ENCODE measurements at places on chromosomes 13 and 19. TPM values are rescaled to one million over a fixed set of nuclear protein-coding genes. Genes with fewer than 3 reads are reported as not detected.

DNA sequence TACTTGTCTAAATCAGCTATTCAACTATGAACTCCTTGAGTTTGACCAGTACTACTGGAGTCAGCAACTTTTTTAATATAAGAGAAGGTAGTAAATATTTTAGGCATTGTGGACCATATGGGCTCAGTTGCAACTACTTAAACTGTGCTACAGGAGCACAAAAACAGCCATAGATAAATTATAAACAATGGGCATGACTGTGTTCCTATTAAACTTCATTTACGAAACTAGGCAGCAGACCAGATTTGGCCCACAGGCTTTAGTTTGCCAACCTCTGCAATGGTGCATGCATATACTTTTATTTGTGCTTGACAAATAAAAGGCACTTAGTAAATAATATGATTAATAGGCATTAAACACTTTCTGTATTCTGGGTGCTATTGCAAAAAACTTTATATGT lies 7.6 kb downstream of the FNDC3A start:
- DNase-seq, result no peak

DNA sequence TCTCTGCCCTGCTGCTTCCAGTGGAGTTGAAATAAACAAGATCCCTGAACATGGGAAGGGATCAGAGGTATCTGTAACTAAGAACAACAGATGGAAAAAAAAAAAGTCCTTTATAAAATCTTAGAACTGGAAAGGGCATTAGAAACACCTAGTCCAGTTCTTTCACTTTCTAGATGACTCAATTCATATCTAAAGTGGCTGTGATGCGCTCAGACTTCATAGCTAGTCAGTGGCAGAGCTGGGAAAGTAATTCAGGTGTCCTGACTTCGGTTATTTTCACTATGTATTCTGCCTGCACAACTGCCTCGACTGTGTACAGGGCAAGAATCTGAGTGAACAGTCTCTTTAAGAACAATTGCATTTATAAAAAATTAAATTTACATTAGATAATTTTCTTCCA lies 151.8 kb upstream of the TMTC4 start:
- DNase-seq, result no peak

- DNase-seq, result no peak
Measured at GRCh38 chr19:48967346-48968178, 2.5 kb downstream of the FTL start.

GRCh38 chr19:51663650-51664049 lies 17.0 kb upstream of the SIGLEC14 start:
- no peak for DNase-seq

GRCh38 chr13:49951754-49952535 lies 15.8 kb upstream of the SPRYD7 start:
- no peak for DNase-seq

DNA sequence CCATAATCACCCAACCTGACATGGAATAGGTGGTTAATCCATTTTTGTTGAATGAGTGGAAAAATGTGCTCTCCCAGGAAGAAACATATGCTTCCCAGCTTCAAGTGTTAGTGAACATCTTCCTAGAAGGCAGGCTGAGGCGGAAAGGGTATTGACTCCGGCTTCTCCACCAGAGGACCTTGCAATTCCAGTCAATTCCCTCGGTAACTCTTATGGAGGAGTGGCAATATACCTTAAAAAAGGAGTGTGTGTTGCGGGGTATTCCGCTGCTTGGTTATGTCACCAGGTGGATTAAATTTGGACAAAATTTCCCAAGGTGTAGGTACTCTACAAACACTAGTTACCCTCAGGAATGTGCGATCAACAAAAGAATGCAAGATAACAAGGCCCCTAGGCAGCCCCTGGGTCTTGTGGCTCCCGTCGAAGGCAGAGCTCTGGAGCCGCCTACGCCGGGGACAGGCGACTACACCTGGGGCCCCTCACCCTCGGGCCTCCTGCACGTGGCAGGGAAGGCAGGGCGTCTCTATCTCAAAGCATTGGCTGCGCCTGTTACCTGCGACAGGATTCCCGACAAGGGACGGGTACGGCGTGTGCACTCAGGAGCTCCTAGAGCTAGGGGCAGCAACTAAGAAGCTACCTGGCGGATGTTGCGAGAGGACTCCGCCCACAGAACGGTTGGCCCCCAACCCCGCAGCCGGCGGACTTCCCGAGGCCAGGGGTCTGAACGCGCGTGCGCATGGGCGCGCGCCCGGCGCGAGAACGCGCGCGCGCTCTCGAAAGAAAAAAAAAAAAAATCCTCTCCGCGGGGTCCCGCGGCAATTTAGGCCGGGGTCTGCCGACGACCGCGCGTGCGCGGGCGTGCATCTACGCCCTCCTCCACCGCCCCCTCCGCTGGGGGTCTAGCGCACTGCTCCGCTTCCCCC lies at the start of gene WDR87:
Gene WDR87 (minus strand): TSS at position 649 of the 923 bp plus-strand sequence. CDS start 8,355 bp downstream, outside the sequence.
- DNase-seq, result peak; percentile 33

GRCh38 chr13:44303681-44304432 lies 69.8 kb upstream of the SERP2 start:
- DNase-seq, result no peak

DNA sequence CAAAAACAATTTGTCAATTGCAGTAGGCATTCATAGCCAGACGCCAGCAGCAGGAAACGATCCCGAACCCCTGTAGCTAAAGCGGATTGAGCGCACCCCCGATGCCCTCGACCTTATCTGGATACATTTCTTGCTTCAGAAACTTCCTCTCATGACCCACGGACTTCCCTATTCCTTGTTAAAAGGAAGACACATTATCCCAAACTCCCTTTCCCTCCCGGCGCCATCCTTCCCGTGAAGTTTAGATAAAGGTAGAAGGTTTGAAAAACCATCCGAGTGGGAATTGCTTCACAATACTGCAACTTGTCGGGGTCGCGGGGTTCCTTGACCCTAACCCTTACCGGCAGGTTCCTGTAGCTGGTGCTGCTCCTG lies 977 bp downstream of the PCDH20 start:
- no peak for DNase-seq

GRCh38 chr13:41064493-41064892 lies 3.2 kb downstream of the WBP4 start:
- DNase-seq, result no peak

The ALOX5AP gene
- 6.5 TPM for total RNA-seq

The TSSK6 gene
- 5.4 TPM for total RNA-seq
